B cell (primary cell): ENCODE measurements at places on chromosomes 3 and 15.
A peak's percentile ranks its signal among the peaks of the same experiment; 100 is the strongest.

DNA sequence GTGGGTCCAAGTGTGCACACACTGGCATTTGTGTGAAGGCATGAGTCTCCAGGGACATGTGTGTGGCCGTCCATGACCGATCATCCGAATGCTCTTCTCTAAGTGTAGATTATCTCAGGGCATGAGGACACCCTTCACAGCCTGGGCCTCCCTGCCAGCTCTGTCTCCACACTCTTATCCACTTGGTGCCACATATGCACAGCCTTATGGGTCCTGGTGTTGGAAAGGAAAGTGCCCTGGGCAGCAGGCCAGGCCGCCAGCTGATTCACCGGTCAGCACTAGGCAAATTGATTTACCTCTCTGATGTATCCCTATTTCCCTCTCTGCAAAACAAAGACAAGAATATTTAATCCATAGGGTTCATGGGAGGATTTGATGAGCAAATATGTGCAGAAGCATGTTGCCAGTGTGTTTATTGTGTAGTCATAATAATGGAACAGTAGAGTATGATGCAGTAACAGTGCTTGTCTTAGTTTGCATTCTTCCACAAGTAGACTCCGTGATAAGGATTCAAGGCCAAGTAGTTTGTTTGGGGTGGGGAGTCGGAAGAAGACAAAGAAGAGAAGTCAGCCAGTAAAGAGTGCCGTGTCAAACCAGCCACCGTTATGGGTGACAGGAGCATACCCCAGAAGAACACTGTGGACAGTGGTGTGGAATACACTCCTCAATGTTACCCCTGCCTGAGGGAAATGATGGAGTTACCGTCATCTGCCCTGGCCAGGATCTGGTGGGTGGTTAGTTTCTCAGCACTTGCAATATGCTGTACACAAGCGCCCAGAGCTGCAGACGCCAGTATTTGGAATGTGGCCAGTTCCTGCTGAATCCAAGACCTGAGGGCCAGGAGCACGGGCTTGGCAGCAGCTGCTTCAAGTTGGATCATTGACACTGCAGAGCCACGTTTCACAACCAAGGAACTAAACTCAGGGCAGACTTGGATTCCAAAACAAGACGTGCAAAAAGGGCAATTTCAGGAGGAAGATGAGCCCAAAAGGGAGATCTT, 85.1 kb downstream of the MTHFS start:
- no peak for DNase-seq

DNA sequence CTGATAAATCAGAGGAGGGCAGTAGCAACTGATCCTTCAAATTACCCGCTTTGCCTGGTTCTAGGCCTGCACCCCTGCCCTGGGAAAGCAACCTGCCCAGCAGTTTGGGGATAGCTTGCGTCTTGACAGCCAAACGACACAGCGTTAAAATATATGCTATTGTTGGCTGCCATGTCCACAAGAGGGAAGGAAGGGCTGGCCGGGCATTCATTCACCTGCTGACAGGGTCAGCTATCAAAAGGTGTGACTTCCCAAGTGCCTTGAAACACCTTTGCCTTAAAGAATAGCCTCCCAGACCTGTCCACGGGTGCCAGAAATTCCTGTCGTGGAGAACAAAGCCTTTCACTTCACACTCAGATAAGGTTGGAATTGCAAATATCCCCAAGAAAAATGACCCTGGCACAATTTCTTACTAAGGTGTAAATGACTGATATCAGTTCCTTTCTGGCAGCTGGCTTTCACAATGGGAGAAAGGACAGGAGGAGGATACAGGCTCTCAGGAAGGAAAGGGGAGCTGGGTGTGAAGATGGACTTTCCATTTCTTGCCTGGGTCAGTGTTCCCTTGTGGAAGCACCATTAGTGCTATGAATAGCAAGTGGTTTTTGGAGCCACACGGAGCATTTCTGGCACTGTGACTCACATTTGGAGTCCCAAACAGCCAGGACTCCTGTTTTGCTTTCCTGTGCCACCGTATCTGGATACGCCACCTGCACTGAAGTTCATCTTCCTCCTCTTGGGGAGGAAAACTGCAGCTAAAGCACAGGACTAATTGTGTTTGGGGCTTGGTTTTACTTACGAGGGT, 19.2 kb downstream of the ALDH1A3 start:
- no peak for DNase-seq

GRCh38 chr3:168467115-168467714, 371.5 kb upstream of the GOLIM4 start:
- DNase-seq: no peak

DNA sequence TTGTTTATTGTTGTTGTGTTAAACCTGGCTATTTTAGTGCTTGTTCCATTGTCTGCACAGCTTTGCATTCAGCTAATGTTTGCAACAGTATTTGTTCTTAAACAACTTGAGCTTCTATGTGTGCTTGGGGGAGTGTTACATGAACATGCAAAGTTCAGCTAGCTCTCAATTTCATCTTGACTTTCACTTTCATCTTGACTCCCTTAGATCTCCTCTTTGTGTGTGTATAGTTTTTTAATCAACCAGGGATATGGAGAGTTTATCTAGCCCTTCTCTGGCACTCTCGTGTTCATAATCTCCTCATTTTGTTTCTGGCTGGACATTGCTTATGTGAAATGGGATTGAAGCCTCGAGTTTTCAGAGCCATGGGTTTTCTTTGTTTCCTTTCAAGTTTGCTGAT, 212.4 kb upstream of the ZBTB20 start:
- DNase-seq: no peak

- no peak for DNase-seq
Measured at GRCh38 chr3:182105875-182106274, 394.1 kb downstream of the SOX2 start.

DNA sequence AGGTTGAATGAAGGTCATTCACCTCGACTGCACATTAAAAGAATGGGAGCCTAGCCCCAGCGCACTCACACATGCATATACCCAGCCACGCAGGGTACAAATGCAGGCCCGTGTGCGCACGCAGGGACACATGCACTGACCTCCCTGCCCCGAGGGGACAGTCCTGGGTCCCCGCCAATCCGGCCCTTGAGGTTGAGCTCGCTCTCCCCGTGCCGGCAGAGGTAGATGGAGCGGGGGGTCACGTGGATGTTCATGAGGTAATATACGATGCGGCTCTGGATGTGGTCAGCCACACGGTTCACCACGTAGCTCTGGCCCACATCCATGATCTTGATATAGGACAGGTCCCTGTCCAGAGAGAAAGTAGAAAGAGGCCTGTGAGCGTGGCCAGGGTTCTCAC, 20.5 kb downstream of the PFKFB4 start:
- no peak for DNase-seq

GRCh38 chr3:161081633-161082032, 23.5 kb downstream of the B3GALNT1 start:
- no peak for DNase-seq

GRCh38 chr3:12192173-12192572, 33.5 kb upstream of the TIMP4 start:
- no peak for DNase-seq

- DNase-seq: no peak
Measured at GRCh38 chr3:16883057-16883722, 1.6 kb upstream of the PLCL2 start.

DNA sequence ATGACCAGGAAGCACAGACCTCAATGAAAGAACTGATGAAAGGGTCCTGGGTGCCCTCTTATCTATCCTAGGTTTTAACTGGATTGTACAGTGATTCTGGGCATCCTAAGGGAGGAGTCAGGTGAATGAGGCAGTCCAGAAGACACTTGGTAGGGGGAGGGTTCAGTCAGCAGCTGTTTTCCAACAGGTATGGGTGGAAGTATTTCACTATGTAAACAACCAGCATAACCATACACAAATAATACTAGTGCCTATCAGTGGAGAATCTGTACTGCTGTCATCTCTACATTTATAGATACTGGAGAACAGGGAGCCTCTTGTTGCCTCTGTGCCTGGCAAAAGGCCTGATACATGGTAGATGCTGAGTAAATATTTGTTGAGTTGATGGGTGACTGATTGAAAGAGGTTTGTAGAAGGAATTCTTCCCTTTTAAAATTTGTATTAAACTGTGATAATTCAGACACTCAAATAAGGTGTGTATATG, 328.5 kb downstream of the RBMS3 start:
- no peak for DNase-seq

DNA sequence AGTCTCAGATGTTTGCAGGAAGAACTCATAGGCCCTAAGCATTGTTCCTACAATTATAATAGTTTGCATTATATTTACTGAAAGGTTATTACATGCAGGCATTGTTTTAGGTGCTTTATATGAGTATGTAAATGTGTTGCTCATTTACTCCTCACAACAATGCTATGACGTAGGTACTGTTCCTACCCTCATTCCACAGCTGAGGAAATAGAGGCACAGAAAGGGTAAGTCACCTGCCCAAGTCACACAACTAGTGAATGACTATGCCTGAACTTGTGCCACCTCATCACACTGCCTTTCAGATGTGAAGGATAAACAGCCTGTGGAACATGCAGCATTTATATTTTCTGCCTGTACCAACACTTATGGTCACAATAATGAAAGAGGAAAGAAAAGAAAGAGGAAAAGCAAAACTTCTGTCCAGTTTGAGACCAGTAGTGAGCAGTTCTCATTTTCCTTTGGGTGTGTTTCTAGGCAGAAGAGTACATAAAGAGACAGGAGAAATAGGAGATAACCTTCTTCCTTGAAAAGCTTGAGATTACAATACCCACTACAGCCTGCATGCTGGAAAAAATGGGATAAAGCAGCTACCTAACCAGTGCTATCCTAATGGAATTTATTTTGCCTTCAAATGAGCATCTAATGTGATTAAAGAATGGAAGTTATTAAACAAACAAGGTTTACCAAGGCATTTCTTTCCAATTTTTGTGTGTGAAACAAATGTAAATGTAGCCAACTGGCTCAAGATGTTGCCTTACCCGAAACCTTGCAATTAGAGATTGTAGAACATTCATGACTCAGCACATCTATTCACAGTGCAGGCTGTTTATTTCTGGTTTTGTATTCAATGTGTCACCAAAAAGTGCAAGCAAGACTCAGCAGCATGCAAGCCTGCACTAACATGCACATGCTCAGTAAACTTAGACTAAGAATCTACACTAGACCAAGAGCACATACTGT, 20.5 kb upstream of the ENTPD3 start:
- no peak for DNase-seq

GRCh38 chr15:74458473-74458872, 2.5 kb downstream of the UBL7 start:
- DNase-seq: no peak

GRCh38 chr3:168424059-168424734, 328.5 kb upstream of the GOLIM4 start:
- DNase-seq: no peak

GRCh38 chr15:25899870-25900269, 36.7 kb upstream of the ATP10A start:
- no peak for DNase-seq

GRCh38 chr3:144583871-144584270, 612.2 kb downstream of the DIPK2A start:
- no peak for DNase-seq

DNA sequence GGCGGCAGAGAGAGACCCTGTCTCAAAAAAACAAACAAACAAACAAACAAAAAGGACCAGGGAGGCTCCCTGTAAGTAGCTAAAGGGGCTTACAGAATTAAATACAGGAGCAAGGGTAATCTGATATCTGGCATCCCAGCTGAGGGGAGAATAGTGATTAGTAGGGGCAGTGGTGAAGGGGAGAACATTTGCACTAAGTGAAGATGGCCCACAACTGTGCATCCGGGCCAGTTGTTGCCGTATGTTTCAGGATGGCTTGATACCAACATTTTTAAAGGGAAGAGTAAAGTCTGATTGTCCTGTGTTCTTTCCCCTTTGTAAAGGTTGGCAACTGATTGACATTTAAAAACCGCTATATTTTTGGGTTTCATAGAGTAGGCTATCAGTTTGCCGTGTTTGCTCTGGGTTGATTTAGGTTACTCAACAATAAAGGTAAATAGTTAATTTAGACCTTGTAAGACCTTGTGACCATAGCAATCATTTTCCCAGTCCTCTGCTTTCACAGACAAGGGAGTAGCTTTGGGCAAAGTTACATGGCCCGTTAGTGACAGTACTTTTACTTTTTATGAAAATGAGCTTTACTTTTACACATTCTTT, 167.8 kb downstream of the PTPRG start:
- DNase-seq: no peak

DNA sequence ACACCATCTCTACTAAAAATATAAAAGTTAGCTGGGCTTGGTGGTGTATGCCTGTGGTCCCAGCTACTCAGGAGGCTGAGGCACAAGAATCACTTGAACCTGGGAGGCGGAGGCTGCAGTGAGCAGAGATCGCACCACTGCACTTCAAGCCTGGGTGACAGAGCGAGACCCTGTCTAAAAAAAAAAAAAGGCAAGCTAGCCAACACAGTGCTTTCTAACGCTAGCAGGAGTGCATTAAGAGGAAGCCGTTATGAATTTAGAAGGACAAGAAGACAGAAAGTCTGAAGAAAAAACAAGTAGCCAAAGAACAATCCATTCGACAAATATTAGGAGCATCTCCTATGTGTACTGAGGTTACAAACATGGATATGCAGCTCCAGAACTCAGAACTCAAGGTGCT, 28.6 kb downstream of the BHLHE40 start:
- DNase-seq: peak; percentile 57

GRCh38 chr15:52428297-52428696, 100.4 kb downstream of the MYO5A start:
- no peak for DNase-seq

GRCh38 chr15:92958105-92958504, 58.0 kb downstream of the CHD2 start:
- DNase-seq: no peak

GRCh38 chr3:12308517-12308916, 19.6 kb downstream of the PPARG start:
- no peak for DNase-seq

- DNase-seq: no peak
Measured at GRCh38 chr3:9787714-9788113, 4.6 kb downstream of the TADA3 start.

- peak; percentile 49 for DNase-seq
Measured at GRCh38 chr15:30990446-30991254, 778 bp downstream of the MTMR10 start.

DNA sequence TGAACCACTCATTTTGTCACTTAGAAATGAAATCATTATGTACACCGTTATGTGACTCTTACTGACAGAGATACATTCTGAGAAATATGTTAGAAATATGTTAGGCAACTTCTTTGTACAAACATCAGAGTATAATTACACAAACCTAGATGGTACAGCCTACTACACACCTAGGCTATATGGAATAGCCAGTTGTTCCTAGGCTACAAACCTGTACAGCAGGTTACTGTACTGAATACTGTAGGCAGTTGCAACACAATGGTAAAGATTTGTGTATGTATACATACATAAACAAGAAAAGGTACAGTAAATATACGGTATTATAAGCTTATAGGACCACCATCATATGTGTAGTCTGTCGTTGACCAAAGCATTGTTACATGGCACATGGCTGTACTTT, 3.7 kb downstream of the SACM1L start:
- no peak for DNase-seq

DNA sequence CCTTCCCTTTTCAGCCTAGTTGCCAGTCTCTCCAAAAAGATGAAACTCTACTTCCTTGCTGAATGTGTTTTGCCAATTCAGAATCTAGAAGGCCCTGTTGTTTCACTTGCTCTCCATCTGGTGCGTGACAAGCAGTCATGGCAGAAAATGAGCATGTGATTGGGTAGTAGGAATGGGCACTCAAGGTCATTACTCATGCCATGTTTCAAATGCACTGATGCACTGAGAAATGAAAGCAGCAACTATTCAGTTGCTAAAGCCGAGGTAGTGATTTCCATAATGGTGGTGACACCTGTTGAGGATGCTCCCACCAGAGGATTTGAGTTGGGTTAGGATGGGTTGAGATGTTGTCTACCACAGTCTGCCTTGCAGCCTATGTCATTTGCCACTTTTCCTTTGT, 12.7 kb downstream of the ZBTB38 start:
- no peak for DNase-seq

- DNase-seq: no peak
Measured at GRCh38 chr15:46088486-46089445, 453.9 kb downstream of the SQOR start.
